Colonic mucosa (tissue), 4 donors: ENCODE measurements at places on chromosomes 11 and 22. TPM values are rescaled to one million over a fixed set of nuclear protein-coding genes. Genes with fewer than 3 reads are reported as not detected.

Gene BEST1
- 0.77 TPM for total RNA-seq

Gene OR2AG2
- 0.47 TPM for total RNA-seq

Gene PRPF19
- 59.3 TPM for total RNA-seq

GRCh38 chr11:115158053-115158452, 346.2 kb downstream of the CADM1 start:
- no peaks in the 10 kb centered on the region for H3K36me3 ChIP-seq
- DNase-seq, result no peak
- H3K4me3 ChIP-seq, result no peak overlapping the region
- H3K4me1 ChIP-seq, result no peaks in the 10 kb centered on the region

DNA sequence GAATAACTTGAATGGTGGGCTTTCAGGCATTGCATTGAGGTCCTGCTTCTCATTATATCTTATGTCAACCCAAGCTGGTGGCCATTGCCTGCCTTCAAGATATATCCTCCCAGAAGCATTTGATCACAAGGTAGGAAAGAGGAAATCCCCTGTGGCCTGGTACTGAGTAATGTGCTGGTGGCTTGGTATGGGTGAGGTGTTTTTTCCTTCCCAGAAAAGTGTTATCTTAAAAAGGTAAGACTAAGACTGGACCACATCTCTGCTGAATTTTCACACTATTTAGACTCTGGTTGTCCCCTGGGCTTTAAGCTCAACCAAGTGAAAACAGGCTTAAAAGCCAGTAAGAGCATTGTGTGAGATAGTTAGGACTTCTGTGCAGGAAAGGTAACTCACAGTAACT, 3.7 kb downstream of the INSC start:
- no peak for DNase-seq
- H3K4me3 ChIP-seq, result no peak overlapping the region
- no peak overlapping the region for H3K27ac ChIP-seq
- H3K4me1 ChIP-seq, result no peaks in the 10 kb centered on the region

DNA sequence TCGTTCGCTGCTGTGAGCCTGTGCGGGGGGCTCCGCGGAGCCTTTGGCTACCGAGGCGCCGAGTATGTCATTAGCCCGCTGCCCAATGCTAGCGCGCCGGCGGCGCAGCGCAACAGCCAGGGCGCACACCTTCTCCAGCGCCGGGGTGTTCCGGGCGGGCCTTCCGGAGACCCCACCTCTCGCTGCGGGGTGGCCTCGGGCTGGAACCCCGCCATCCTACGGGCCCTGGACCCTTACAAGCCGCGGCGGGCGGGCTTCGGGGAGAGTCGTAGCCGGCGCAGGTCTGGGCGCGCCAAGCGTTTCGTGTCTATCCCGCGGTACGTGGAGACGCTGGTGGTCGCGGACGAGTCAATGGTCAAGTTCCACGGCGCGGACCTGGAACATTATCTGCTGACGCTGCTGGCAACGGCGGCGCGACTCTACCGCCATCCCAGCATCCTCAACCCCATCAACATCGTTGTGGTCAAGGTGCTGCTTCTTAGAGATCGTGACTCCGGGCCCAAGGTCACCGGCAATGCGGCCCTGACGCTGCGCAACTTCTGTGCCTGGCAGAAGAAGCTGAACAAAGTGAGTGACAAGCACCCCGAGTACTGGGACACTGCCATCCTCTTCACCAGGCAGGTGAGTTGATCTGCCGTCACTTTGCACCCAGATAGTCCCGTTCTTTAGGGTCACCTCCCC, 1.0 kb downstream of the ADAMTS15 start:
- H3K36me3 ChIP-seq, result no peaks in the 10 kb centered on the region
- DNase-seq, result peak; percentile 33
- no peak overlapping the region for H3K27ac ChIP-seq
- H3K4me1 ChIP-seq, result peaks cover 7% of the 10 kb centered on the region

GRCh38 chr22:38051900-38052862, 5.0 kb upstream of the PICK1 start:
- no peak overlapping the region for H3K27ac ChIP-seq
- no peaks in the 10 kb centered on the region for H3K27me3 ChIP-seq
- DNase-seq, result peak; percentile 82
- H3K4me1 ChIP-seq, result no peaks in the 10 kb centered on the region
- H3K4me3 ChIP-seq, result no peak overlapping the region

- no peak overlapping the region for H3K4me3 ChIP-seq
- H3K27me3 ChIP-seq, result no peaks in the 10 kb centered on the region
- no peak overlapping the region for H3K27ac ChIP-seq
- no peaks in the 10 kb centered on the region for H3K4me1 ChIP-seq
- DNase-seq, result no peak
These were observed 7.8 kb upstream of the VSTM5 start for GRCh38 chr11:93858121-93858775.

DNA sequence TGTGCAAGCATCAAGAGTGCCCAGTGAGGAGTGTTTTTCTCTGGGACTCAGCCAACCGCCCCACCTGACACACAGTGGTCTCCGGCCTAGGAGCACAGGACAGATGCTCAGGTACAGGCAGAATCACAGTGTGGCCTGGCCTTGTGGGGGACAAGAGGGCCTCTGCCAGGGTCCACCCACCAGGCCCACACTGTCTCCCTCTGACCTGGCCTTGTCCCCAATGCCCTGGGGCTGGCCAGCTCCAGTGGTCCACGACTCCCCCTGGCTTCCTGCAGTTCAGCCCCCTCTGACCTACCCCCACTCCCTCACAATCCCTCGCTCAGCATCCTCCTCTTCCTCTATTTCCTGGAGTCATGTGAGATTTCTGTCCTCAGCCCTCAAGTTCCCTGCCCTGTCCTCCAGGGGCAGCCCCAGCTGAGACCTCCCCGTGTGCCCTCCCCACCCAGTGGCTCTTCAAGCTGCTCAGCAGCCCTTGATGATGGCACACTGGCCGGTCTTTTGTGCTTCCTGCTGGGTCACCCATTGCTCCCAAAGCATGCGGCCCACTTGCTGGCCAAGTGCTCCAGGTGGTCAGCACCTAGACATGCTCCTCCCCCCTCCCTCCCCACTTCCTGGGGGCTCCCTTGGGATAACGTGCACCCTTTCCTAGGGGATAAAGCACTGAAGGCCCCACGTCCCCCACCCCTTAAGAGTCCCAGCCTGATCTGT, 1.7 kb downstream of the TSSK2 start:
- no peak overlapping the region for H3K4me3 ChIP-seq
- DNase-seq, result no peak
- no peaks in the 10 kb centered on the region for H3K4me1 ChIP-seq
- H3K36me3 ChIP-seq, result peaks cover 9% of the 10 kb centered on the region
- no peak overlapping the region for H3K27ac ChIP-seq
- H3K27me3 ChIP-seq, result no peaks in the 10 kb centered on the region

GRCh38 chr22:18991821-18992442, 55.8 kb upstream of the PRODH start:
- no peak overlapping the region for H3K27ac ChIP-seq
- H3K27me3 ChIP-seq, result no peaks in the 10 kb centered on the region
- no peak for DNase-seq
- H3K4me3 ChIP-seq, result no peak overlapping the region
- no peaks in the 10 kb centered on the region for H3K36me3 ChIP-seq

GRCh38 chr11:118198370-118198769, 21.9 kb upstream of the SCN2B start:
- peak; percentile 88 for DNase-seq
- H3K27ac ChIP-seq, result no peak overlapping the region
- H3K27me3 ChIP-seq, result no peaks in the 10 kb centered on the region

- H3K36me3 ChIP-seq, result no peaks in the 10 kb centered on the region
- no peaks in the 10 kb centered on the region for H3K27me3 ChIP-seq
These were observed 26.6 kb upstream of the CASP4 start for GRCh38 chr11:104995001-104995408.

DNA sequence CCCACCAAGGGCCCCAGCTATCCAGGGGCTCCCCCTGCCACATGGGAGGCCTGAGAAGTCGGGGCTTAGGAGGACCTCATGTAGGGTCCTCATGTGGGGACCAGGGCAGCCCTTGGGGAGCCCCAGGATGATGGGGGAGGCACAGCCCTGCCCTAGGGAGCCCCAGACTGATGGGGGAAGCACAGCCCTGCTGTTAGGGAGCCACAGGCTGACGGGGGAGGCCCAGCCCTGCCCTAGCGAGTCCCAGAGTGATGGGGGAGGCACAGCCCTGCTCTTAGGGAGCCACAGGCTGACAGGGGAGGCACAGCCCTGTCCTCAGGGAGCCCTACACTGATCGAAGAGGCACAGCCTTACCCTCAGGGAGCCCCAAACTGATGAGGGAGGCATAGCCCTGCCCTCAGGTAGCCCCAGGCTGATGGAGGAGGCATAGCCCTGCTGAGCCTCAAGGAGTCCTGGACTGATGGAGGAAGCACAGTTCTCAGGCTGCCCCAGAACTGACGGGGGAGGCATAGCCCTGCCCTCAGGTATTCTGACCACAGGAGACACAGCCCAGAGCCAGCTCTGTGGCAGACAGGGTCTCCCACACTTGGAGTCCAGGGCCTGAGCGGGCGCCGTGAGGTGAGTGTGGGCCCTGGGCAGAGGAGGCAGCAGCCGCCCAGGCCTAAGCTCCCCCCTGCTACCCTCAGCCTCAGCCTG, 10.8 kb downstream of the PRR33 start:
- peak; percentile 14 for DNase-seq
- peak overlapping the region; percentile 67 for H3K27ac ChIP-seq
- no peaks in the 10 kb centered on the region for H3K27me3 ChIP-seq
- H3K36me3 ChIP-seq, result no peaks in the 10 kb centered on the region
- H3K4me3 ChIP-seq, result no peak overlapping the region
